ENCODE measurements at places on chromosomes 4 and X. TPM values are rescaled to one million over a fixed set of nuclear protein-coding genes. Genes with fewer than 3 reads are reported as not detected.

DNA sequence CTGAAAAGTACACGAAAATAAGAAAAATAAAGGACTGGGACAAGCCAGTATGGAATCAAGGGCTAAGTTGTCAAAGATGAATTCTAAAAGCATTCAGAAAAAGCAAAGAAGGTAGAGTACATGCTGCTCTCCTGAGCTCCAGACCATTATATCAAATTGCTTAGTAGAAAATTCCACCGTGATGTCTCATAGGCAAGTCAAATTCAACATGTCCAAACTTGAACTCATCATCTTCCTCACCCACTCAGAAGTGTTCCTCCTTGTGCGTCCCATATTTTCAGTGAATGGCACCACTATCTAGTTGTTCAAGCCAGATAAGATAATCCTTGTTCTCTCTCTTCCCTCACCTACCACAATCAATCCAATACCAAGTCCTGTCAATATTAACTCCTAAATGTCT is 37.5 kb upstream of the IL13RA2 start:
- no peak for DNase-seq
- no peaks in the 10 kb centered on the region for H3K36me3 ChIP-seq
- no peak overlapping the region for H3K4me3 ChIP-seq
- H3K4me1 ChIP-seq, result no peaks in the 10 kb centered on the region
- no peaks in the 10 kb centered on the region for H3K27me3 ChIP-seq

The STATH gene
- not detected for total RNA-seq

GRCh38 chr4:135277068-135277979 is 1075.7 kb upstream of the PABPC4L start:
- H3K36me3 ChIP-seq, result no peaks in the 10 kb centered on the region
- no peak overlapping the region for H3K4me3 ChIP-seq
- no peaks in the 10 kb centered on the region for H3K4me1 ChIP-seq
- no peak for DNase-seq
- no peak overlapping the region for H3K27ac ChIP-seq
- no peaks in the 10 kb centered on the region for H3K27me3 ChIP-seq

DNA sequence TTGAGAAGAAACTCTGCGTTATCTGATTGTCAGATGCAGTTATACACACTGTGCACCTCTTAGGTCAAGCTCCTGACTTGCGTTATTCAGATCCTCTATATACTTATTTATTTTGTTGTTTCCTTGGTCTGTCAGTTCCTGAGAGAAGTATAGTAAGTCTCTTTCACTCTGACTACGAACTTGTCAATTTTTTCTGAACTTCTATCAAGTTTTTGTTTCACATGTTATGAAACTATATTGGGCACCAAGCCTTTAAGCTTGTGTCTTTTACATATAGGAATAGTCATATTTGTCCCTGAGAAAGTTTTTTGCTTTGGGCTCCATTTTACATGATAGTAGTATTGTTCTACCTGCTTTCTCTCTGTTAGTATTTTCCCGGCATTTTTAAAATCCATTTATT is 31.7 kb downstream of the ZNF275 start:
- H3K27ac ChIP-seq, result no peak overlapping the region
- no peaks in the 10 kb centered on the region for H3K4me1 ChIP-seq
- no peaks in the 10 kb centered on the region for H3K27me3 ChIP-seq
- no peaks in the 10 kb centered on the region for H3K36me3 ChIP-seq
- DNase-seq, result no peak
- no peak overlapping the region for H3K4me3 ChIP-seq

DNA sequence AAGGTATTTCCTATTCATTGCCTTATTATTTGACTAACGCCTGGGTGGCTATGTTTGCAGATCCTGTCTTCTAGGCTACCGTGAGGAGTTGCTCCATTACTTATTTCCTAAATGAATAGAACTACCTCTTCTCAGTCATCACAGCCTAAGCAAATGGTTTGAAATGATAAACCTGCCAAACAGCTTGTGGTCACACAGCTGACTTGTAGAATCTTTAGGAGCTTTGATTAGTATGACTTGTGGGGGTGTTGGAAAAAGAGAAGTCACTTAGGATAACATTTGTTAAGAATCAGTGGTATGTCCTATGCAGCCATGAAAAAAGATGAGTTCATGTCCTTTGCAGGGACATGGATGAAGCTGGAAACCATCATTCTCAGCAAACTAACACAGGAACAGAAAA is 169.3 kb downstream of the PPARGC1A start:
- no peak overlapping the region for H3K4me3 ChIP-seq
- DNase-seq, result no peak
- no peaks in the 10 kb centered on the region for H3K27me3 ChIP-seq
- H3K36me3 ChIP-seq, result no peaks in the 10 kb centered on the region

- H3K36me3 ChIP-seq, result no peaks in the 10 kb centered on the region
- no peaks in the 10 kb centered on the region for H3K27me3 ChIP-seq
- no peaks in the 10 kb centered on the region for H3K4me1 ChIP-seq
- H3K4me3 ChIP-seq, result no peak overlapping the region
- DNase-seq, result no peak
Observed at GRCh38 chrX:115687595-115687994, 126.6 kb downstream of the PLS3 start.

The FGA gene
- total RNA-seq, result not detected

GRCh38 chr4:124727331-124727890 is 14.9 kb upstream of the ANKRD50 start:
- H3K4me3 ChIP-seq, result no peak overlapping the region
- H3K27ac ChIP-seq, result no peak overlapping the region
- no peaks in the 10 kb centered on the region for H3K27me3 ChIP-seq

GRCh38 chrX:109578916-109579315 is 42.3 kb downstream of the NXT2 start:
- no peaks in the 10 kb centered on the region for H3K4me1 ChIP-seq
- no peak overlapping the region for H3K27ac ChIP-seq
- H3K4me3 ChIP-seq, result no peak overlapping the region
- no peaks in the 10 kb centered on the region for H3K27me3 ChIP-seq
- H3K36me3 ChIP-seq, result no peaks in the 10 kb centered on the region

DNA sequence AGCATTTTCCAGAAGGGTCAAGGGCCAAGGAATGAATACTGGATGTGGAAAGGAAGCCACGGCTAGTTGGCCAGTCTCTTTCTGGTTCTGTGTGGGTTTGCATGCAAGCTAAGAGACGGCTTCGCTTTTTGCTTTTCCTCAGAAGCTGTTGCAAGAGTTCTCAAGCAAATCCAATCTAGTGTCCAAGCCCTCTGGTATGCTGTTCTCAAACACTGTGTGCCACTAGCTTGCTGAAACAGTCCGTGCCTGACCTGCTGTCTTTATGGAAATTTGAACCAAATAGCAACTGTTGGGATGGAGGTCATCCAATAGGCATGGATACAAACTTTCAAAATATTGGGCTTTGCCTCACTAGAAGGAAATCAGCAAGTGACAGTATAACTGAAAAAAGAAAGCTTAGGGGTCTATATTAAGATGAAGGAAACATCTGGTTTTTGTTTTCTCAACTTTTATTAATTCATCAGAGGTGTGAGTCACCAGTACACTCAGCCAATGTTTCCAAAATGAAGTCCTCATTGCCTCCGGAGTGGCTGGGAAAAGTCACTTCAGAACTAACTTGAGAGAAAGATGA is 70.5 kb downstream of the SLC9A6 start:
- no peaks in the 10 kb centered on the region for H3K36me3 ChIP-seq
- DNase-seq, result peak; percentile 22
- peak overlapping the region; percentile 62 for H3K27ac ChIP-seq
- H3K27me3 ChIP-seq, result no peaks in the 10 kb centered on the region
- H3K4me3 ChIP-seq, result no peak overlapping the region

The BRS3 gene
- total RNA-seq, result not detected

The BEX1 gene
- total RNA-seq, result 3.7 TPM

- no peaks in the 10 kb centered on the region for H3K4me1 ChIP-seq
- H3K27ac ChIP-seq, result no peak overlapping the region
- no peak overlapping the region for H3K4me3 ChIP-seq
- H3K36me3 ChIP-seq, result no peaks in the 10 kb centered on the region
- no peaks in the 10 kb centered on the region for H3K27me3 ChIP-seq
- no peak for DNase-seq
Observed at GRCh38 chrX:48715072-48715471, 18.5 kb downstream of the SUV39H1 start.

GRCh38 chr4:119627267-119628255 is 1.0 kb downstream of the PDE5A start:
- H3K4me1 ChIP-seq, result peaks cover 19% of the 10 kb centered on the region
- H3K27me3 ChIP-seq, result no peaks in the 10 kb centered on the region
- peak; percentile 90 for DNase-seq
- peak overlapping the region; percentile 99 for H3K27ac ChIP-seq

The AREG gene
- 16.9 TPM for total RNA-seq

- DNase-seq, result no peak
- H3K36me3 ChIP-seq, result no peaks in the 10 kb centered on the region
- no peak overlapping the region for H3K27ac ChIP-seq
- no peak overlapping the region for H3K4me3 ChIP-seq
- no peaks in the 10 kb centered on the region for H3K4me1 ChIP-seq
Observed at GRCh38 chr4:64784125-64784524, 374.9 kb upstream of the TECRL start.

DNA sequence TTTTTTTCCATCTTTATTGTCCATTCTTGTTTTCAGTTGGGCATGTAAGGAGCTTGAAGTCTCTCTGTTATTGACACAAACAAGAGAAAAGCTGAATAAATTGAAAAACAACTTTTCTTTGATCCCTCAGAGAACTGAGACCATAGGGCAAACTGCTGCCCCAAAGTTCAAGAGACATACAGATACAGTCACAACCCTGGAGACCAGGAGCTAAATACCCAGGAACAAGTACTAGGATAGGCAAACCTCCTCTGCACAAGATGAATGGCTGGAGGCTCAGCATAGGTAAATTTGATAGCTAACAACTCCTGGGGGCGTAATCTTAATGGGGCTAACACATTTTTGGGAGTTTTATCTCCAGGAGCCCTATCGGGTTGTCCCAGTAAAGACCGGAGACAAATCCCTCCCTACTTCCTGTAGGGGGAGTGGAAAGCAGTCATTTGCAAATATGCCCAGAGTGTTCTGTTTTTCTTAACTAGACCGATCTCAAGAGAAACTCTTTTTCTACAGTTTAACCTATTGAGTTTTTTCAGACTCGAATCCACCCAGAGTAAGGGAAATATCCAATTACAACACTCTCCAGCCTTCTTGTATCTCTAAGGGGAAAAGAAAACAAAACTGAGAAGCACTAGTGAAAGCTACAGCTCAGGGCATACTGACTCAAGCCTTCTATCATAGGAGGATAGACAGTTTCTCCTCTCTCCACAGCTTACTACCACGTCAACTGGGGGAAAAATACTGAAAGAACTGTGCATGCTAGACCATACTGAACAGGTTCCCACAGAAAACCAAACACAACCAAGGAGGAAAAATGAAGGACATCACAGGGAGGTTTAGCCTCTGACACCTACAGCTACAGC is 23.1 kb downstream of the MAGEA8 start:
- no peaks in the 10 kb centered on the region for H3K4me1 ChIP-seq
- H3K36me3 ChIP-seq, result no peaks in the 10 kb centered on the region
- H3K27ac ChIP-seq, result no peak overlapping the region

The LDB2 gene
- 70.0 TPM for total RNA-seq

GRCh38 chrX:18674417-18674787 is 2.5 kb upstream of the RS1 start:
- DNase-seq, result no peak
- no peaks in the 10 kb centered on the region for H3K4me1 ChIP-seq
- no peaks in the 10 kb centered on the region for H3K27me3 ChIP-seq

The ENPP6 gene
- 0.98 TPM for total RNA-seq

DNA sequence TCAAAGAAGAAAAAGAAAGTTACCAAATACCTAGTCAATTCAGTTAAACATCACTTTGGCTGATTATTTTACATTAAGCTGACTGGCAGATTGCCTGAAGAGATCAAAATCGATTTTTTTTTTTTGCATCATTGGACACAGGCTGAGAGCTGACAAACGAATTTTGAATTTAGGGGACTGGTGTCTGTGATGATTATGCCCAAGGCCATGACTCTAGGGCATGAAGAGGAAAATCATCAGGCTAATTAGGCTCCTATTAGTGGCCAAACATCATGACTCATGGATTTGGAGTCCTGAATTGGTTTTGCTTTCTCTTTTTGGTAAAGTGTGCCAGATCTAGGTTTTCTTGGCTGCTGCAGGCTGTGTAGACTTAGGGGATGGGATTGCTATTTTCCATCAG is 829.3 kb upstream of the LCORL start:
- no peaks in the 10 kb centered on the region for H3K36me3 ChIP-seq
- H3K4me1 ChIP-seq, result no peaks in the 10 kb centered on the region
- H3K27me3 ChIP-seq, result no peaks in the 10 kb centered on the region
- H3K27ac ChIP-seq, result no peak overlapping the region
- no peak overlapping the region for H3K4me3 ChIP-seq

GRCh38 chr4:139253046-139253445 is 27.0 kb downstream of the MGARP start:
- H3K4me1 ChIP-seq, result no peaks in the 10 kb centered on the region
- H3K27ac ChIP-seq, result no peak overlapping the region
- H3K27me3 ChIP-seq, result no peaks in the 10 kb centered on the region
- no peak for DNase-seq
- H3K4me3 ChIP-seq, result no peak overlapping the region
- no peaks in the 10 kb centered on the region for H3K36me3 ChIP-seq

GRCh38 chrX:119648421-119648775 is 42.2 kb upstream of the NKRF start:
- DNase-seq, result no peak
- H3K4me3 ChIP-seq, result no peak overlapping the region
- no peaks in the 10 kb centered on the region for H3K27me3 ChIP-seq
- no peaks in the 10 kb centered on the region for H3K36me3 ChIP-seq
- no peaks in the 10 kb centered on the region for H3K4me1 ChIP-seq
- no peak overlapping the region for H3K27ac ChIP-seq

DNA sequence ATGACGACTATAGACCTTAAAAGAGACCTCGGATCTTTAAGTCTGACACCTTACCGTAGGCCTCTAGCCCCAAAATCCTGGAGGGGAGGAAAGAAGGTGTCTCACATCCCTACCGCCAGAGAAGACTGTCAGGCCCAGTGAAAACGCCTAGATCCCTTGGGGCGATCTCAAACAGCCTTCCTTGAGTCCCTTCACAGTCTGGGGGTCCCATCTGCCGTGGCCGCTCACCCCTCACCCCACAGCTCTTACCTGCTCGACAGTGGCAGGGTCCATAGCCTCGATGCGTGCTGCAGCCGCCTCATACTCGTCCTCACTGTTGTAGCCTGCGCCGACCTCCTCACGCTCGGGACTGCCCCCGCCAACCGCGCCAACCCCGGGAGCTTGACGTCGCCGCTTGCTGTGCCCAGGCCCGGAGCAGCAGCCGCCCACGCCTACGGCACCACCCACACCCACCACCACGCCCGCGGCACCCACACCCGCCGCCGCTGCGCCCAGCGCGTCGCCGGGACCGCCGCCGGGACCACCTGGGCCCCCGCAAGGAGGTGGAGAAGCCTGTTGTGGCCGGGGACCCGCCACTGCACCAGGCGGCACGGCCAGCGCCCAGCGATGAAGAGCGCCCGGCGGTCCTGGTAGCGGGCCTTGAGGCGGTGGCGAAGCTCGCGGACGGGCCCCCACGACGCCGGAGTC is 536 bp downstream of the OTUD5 start:
- DNase-seq, result no peak
- peak overlapping the region; percentile 64 for H3K4me3 ChIP-seq
- H3K27me3 ChIP-seq, result no peaks in the 10 kb centered on the region
- H3K4me1 ChIP-seq, result peaks cover 38% of the 10 kb centered on the region
- no peaks in the 10 kb centered on the region for H3K36me3 ChIP-seq

The CLDN22 gene
- total RNA-seq, result not detected

The CFAP99 gene
- total RNA-seq, result not detected

GRCh38 chrX:73855546-73855945 is 292.5 kb downstream of the CHIC1 start:
- no peak overlapping the region for H3K4me3 ChIP-seq
- no peaks in the 10 kb centered on the region for H3K4me1 ChIP-seq

- H3K27ac ChIP-seq, result no peak overlapping the region
- no peaks in the 10 kb centered on the region for H3K4me1 ChIP-seq
- no peaks in the 10 kb centered on the region for H3K27me3 ChIP-seq
- DNase-seq, result no peak
Observed at GRCh38 chr4:84778041-84778440, 188.4 kb downstream of the WDFY3 start.

All from vagina (tissue), 2 donors.